ENCODE measurements at places on chromosomes 7 and 10.
A peak's percentile ranks its signal among the peaks of the same experiment; 100 is the strongest.

GRCh38 chr10:106707657-106708056, 456.8 kb downstream of the SORCS1 start:
- DNase-seq = no peak

DNA sequence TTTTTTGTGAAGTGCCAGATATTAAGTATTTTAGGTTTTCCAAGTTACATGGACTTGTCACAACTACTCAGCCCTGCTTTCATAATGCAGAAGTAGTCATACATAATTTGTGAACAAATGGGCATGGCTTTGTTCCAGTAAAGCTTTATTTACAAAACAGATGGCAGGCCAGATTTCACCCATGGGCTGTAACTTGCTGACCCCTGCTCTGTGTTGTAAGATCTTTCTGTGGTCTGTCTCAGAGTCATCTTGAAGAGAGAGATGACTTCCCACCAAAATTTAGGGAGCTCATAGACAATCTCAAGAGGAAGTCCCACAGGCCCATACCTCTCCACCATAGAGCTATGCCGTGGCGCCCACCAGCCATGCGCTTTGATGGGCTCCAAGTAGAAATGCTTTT, 616.1 kb downstream of the LRMDA start:
- no peak for DNase-seq

DNA sequence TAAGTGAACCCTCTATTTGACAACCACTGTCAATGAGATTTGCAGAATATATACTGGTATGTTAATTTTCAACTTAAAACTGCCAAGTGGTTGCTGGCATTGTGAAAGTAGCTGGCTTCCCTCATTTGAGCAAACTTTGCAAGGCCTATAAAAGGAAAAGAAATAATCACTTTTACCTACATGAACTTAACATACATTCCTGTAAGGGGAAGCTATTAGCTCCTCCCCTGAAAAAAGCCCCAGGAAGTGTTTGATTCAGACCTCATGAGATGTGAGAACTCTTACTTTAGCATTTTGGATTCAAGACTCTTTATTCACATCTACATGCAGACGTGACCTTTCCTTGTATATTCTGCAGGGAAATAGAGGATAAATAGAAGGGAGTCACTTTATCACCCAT, 175.6 kb downstream of the OTUD1 start:
- DNase-seq = no peak

- no peak for DNase-seq
Measured at GRCh38 chr10:62502995-62503613, 128.9 kb downstream of the ZNF365 start.

GRCh38 chr7:113705439-113705838, 213.4 kb downstream of the PPP1R3A start:
- DNase-seq = no peak

GRCh38 chr10:96834120-96834519, 2.0 kb downstream of the LCOR start:
- no peak for DNase-seq

- DNase-seq = no peak
Measured at GRCh38 chr7:149599636-149600206, 102.1 kb upstream of the ZNF746 start.

GRCh38 chr10:53064614-53065013, 292.0 kb upstream of the MBL2 start:
- DNase-seq = no peak

- no peak for DNase-seq
Measured at GRCh38 chr7:29574659-29575058, 11.0 kb downstream of the PRR15 start.

DNA sequence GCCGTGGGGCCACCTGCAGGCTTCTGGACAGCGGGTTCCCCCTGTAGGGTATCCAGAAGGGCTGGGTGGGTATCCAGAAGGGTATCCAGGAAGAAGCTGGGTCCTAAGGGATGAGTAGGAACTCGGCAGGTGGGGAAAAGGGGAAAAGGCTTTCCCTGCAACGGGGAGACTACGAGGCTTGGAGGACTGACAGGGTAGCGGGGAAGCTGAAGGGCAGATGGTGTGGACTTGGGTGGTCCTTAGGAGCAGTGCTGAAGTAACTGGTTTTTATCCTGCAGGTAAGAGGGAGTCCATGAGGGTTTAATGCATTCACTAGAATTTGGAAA, 525 bp downstream of the UBE2D4 start:
- no peak for DNase-seq

- DNase-seq = no peak
Measured at GRCh38 chr7:23332910-23333612, 33.9 kb downstream of the MALSU1 start.

- no peak for DNase-seq
Measured at GRCh38 chr7:137996871-137997270, 5.0 kb downstream of the CREB3L2 start.

GRCh38 chr10:23341004-23341403, 3.6 kb downstream of the C10orf67 start:
- DNase-seq = peak; percentile 90

- no peak for DNase-seq
Measured at GRCh38 chr7:36509962-36510361, 120.3 kb downstream of the ANLN start.

DNA sequence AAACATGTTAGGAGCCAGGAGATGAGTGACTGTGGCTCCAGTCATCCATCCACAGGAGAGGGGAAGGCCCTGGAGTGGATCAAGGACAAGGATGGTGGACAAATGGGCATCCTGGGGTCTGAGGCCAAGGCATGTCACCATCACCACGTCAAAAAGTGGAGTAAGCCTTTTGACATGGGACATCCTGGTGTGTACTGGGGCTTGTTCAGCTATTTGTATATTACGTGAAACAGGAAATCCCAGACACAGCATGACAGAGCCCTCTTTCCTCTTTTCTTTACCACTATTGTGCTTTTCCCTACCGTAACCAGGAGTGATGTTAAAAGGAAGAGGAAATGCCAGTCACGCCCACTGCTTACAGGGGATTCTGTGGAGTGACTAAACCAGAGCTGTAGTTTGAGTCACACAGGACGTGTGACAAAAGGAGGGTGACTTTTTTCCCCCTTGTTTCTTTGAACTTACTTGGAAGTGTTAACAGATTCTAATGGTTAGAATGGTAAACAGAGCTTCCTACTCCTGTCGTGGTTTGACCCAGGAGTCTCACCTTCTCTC, 15.4 kb downstream of the ACSL5 start:
- DNase-seq = peak; percentile 52

DNA sequence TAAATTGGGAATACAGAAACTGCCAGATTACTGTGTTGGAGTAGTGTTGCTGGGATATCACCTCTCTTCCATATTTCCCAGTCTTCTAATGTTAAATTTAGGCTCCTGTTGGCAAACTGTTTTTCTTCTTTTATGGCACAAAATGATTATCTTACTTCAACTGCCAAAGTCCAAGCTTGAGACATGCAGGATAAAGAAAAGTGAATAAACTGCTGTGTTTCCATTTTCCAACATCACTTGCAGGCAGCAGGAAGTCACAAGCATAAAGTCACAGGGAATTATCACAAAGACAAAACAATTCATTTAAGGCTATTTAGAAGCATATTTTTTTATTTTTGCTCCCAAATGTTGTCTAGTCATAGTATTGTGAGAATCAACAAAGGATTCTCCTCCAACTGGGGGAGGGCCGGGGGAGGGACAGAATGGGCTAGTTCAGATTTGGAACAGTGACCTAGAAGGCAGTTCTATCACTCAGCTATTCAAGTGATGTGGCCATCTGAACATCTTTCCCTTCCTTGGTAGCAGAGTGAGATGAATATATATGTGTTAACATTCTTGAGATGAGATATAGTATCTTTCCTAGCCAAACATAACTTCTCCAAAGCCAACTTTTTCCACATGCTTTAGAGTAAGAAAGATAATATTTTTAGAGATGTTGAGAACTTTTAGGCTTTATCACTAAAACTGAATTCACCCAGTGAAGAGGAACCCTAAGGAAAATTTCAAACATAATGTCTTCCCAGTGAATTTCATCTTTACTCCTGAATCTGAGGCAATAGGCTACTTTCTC, 364.7 kb downstream of the CTNNA3 start:
- no peak for DNase-seq

- DNase-seq = no peak
Measured at GRCh38 chr10:66187053-66187733, 738.6 kb upstream of the LRRTM3 start.

GRCh38 chr10:78365694-78366093, 332.0 kb downstream of the RPS24 start:
- no peak for DNase-seq

GRCh38 chr10:86648704-86649427, 5.5 kb upstream of the OPN4 start:
- no peak for DNase-seq

DNA sequence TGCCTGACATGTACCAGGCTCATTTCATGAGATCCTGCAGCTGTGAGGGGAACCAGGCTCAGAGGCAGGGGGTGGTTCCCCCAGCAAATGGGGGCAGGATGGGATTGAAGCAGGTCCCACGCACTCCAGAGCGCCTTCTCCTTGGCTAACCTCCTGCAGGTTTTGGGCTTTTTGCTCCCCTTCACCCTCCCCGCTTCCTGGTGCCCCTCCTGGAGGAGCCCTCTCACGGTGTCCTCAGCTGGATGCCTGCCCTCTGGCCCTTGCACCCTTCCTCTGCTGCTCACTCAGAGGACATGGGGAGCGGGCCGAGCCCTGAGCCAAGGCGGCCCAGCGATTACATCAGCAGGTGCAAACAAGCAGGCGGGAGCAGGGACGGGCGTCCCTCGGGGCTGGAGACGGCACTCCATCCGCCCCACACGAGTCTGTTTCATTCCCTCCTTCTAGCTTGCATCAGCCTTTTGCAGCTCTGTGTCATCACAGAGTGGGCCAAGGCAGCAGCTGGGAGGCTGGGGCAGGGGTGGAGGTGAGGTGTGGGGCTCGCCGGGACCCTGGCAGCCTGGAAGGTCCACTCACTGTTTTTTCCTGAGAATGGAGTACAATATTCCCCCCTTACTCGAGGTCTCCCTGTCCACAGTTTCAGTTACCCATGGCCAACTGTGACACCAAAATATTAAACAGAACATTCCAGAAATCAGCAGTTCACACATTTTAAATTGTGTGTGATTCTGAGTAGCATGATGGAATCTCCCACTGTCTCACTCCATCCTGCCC, 52.7 kb upstream of the SLC29A3 start:
- DNase-seq = no peak

DNA sequence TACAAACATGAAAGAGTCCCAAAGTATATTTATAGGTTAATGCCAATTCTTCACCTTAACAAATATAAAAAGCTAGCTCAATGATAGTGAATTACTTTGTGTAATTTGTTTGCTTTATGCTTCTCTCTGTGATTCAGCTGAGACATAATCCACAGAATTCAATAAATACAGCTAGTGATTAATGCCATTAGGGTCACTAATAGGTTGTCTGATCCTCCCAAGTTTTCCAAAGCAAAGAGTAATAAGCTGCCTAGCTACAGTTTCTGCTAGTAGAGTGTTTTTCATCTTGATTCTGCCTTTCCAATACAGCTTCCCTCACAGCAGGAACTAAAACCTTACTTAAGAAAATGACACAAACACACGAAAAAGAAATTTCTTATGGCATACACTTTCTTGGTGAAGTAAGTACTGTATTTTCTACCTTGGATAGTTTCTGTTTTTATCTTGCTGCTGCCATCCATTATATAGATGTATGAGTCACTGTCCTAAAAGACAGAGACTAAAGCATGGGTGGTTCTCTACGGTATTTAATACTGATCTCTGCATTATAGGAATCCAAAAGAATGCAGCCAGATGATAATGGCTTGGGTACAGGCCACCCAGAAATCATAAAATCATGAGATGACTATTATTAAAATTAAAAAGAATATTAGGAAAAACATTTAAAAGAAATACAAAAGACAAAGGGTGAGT, 170.0 kb downstream of the TPK1 start:
- no peak for DNase-seq
